ENCODE measurements at places on chromosomes 5 and 9. TPM values are rescaled to one million over a fixed set of nuclear protein-coding genes. Genes with fewer than 3 reads are reported as not detected.

The RETREG1 gene
- total RNA-seq = 0.91 TPM

The MZB1 gene
- total RNA-seq = not detected

The URM1 gene
- 57.0 TPM for total RNA-seq

The OR1K1 gene
- not detected for total RNA-seq

The ARL14EPL gene
- not detected for total RNA-seq

The NSUN2 gene
- 48.7 TPM for total RNA-seq

The HTR1A gene
- not detected for total RNA-seq

The SH3RF2 gene
- total RNA-seq = 0.38 TPM

The NTRK2 gene
- total RNA-seq = 30.9 TPM

The KIF24 gene
- total RNA-seq = 1.5 TPM

The PRLR gene
- 0.08 TPM for total RNA-seq

The HMCN2 gene
- total RNA-seq = 0.05 TPM

The TARS1 gene
- total RNA-seq = 237 TPM

The GPR150 gene
- 0.16 TPM for total RNA-seq

The IL33 gene
- not detected for total RNA-seq

The ZNF883 gene
- total RNA-seq = 7.3 TPM

The SETX gene
- 54.4 TPM for total RNA-seq

The NRG2 gene
- 1.5 TPM for total RNA-seq

The CNTNAP3B gene
- total RNA-seq = 10.0 TPM

The ECSCR gene
- total RNA-seq = not detected

The EIF4EBP3 gene
- 14.7 TPM for total RNA-seq

The HSD17B3 gene
- total RNA-seq = not detected

The PPP2R2B gene
- not detected for total RNA-seq

The CBY3 gene
- not detected for total RNA-seq

The RLN1 gene
- total RNA-seq = not detected

The CCL27 gene
- total RNA-seq = 0.78 TPM

The MARCHF11 gene
- not detected for total RNA-seq

The PLPP7 gene
- total RNA-seq = 0.73 TPM

The ARSB gene
- 34.9 TPM for total RNA-seq

The PLK2 gene
- 58.2 TPM for total RNA-seq

The CCDC183 gene
- total RNA-seq = 0.89 TPM

The CDH10 gene
- not detected for total RNA-seq

The NKD2 gene
- total RNA-seq = not detected

The C9orf50 gene
- not detected for total RNA-seq

The INSL6 gene
- total RNA-seq = not detected

The SLC1A3 gene
- 19.1 TPM for total RNA-seq

The TSSK1B gene
- 0.42 TPM for total RNA-seq

The DMGDH gene
- 2.4 TPM for total RNA-seq

The MYMK gene
- not detected for total RNA-seq

The TMEM250 gene
- total RNA-seq = 34.0 TPM

The NR2F1-AS1 gene
- 40.9 TPM for total RNA-seq

The PTGS1 gene
- total RNA-seq = 3.1 TPM

The ECM2 gene
- 53.3 TPM for total RNA-seq

The AQP3 gene
- total RNA-seq = 0.86 TPM
